ENCODE measurements at places on chromosomes 2 and 18.

- DNase-seq = no peak
These were observed 69.0 kb downstream of the KLHL29 start for GRCh38 chr2:23453836-23454460.

- DNase-seq = no peak
These were observed 8.4 kb downstream of the CAVIN2 start for GRCh38 chr2:191838526-191838925.

DNA sequence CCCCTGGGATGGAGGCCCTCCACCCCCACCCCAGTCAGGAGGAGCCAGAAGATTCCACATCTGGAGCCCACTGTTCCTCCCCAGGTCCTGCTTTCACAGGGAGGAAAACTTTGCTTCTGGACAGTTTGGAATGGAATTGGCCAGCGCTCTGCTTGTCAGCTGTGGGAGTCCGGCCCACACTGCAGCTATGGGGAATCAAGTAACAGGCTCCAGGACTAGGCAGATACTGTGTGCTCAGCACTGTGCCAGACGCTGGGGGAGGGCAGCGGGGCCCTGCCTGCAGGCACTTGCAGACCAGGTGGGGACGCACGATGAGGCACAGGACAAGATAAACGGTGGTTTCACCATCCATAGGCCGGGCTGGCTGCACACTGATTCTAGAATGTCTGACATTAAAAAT, 114.0 kb downstream of the STPG4 start:
- DNase-seq = no peak

- no peak for DNase-seq
These were observed 187.6 kb downstream of the ADCYAP1 start for GRCh38 chr18:1092228-1092627.

GRCh38 chr2:88603146-88603545, 24.1 kb downstream of the EIF2AK3 start:
- peak; percentile 40 for DNase-seq

- no peak for DNase-seq
These were observed 2.0 kb downstream of the OTOS start for GRCh38 chr2:240138254-240138984.

DNA sequence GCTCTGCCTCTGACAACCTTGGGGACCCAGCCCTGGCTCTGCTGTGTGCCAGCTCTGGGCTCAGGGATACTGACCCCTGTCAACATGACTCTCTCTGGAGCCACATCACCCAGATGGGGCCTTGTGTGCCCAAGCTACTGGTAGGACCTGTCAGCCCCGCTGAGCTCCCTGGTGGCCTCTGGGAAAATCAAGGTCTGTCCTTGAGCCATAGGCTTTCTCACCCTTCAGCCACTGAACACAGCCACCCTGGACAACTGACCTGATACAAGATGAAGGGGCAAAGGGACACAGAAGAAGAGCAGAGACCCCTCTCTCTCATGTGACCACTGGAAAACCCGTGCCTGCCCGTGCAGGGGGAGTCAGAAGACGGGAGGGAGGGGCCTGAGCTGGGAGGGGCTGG, 7.8 kb downstream of the CCDC74A start:
- no peak for DNase-seq

DNA sequence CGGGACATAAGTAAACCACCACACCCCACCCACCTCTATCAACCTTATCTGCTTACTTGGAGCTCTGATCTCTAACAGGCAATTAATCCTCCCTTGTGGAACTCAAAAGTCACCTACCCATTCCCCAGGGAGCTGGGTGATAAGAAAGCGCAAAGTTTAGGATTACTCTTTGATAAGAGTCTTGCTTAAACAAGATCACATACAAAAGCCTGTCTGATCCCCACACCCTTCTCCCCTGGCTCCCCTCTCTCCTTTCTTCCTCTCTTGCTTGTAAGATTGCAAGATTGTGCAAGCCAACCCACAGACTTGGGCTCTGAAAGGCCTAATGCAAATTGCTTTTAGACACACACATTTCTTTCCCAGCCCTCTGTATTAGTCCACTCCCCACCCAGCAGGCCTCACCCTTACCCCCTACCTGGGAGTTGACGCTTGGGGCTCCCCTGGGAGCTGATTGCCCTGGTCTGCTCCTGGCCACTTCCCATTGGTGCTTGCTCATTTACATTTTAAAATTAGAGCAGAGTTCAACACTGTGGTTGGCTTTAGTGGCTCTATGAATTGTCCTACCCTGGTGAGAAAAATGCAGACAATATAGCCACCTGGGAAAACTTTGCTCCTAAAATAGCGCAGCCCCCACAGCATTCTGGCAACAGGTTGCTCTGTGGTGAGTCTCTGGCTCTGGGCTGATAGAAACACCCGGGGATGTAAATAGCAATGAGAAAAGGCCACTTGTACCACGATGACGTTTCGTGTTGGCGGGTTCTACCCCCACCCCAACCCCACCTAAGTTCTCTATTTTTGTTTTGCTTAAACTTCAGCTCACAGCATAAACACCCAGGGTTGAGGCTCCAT, 92.8 kb upstream of the MSH2 start:
- DNase-seq = peak; percentile 30

DNA sequence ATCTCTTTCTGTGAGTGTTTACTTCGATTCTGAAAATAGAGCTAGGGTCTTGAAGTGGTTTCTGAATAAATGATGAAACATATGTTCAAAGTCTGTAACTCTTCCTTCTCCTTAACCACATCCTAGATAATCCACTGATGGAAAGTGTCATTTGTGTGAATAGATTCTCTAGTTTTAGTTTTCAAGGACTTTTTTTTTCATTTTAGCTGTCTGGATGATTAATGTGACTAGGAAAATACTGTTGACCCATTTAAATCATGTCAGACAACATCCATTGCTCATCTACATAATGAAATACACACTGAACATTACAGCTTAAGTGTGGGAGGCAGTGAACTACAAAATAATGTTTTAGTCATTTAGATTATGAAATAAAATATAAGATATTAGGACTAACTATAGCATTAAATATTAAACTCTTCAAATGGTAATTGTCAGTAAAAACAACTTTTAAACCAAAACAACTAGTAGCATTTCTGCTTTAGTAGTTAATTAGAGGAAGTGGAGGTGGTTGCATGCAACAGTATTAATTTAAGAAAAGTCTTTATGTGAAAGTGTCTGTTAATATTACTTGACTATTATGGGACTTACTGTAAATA, 39.1 kb upstream of the DLX1 start:
- peak; percentile 54 for DNase-seq

- peak; percentile 64 for DNase-seq
These were observed 2.1 kb downstream of the TMEM247 start for GRCh38 chr2:46481198-46482193.

- DNase-seq = no peak
These were observed 57.4 kb downstream of the RAB31 start for GRCh38 chr18:9765501-9765900.

GRCh38 chr2:28342081-28342967, 50.3 kb upstream of the FOSL2 start:
- DNase-seq = peak; percentile 84

- peak; percentile 58 for DNase-seq
These were observed 57.4 kb downstream of the ADI1 start for GRCh38 chr2:3461801-3462492.

GRCh38 chr2:218264773-218265561, 4.2 kb downstream of the GPBAR1 start:
- no peak for DNase-seq

DNA sequence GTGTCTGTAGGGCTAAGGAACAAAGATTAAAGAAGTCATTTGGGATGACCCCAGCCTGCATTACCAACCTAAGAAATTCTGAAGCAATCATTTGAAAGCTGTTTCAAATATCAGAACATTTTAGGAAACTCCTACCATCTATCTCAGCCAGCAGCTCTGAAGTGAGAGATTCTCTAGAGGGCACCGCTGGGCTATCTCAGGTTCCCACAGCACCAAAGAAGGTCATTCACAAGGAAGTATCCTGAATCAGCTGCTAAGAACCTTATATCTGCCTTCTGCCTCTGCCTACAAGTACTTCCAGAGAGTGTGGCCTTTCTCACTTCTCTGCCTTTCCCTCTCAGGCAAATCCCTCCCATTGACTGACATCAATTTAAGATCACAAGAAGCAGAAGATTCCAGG, 13.4 kb upstream of the EVA1A start:
- no peak for DNase-seq

DNA sequence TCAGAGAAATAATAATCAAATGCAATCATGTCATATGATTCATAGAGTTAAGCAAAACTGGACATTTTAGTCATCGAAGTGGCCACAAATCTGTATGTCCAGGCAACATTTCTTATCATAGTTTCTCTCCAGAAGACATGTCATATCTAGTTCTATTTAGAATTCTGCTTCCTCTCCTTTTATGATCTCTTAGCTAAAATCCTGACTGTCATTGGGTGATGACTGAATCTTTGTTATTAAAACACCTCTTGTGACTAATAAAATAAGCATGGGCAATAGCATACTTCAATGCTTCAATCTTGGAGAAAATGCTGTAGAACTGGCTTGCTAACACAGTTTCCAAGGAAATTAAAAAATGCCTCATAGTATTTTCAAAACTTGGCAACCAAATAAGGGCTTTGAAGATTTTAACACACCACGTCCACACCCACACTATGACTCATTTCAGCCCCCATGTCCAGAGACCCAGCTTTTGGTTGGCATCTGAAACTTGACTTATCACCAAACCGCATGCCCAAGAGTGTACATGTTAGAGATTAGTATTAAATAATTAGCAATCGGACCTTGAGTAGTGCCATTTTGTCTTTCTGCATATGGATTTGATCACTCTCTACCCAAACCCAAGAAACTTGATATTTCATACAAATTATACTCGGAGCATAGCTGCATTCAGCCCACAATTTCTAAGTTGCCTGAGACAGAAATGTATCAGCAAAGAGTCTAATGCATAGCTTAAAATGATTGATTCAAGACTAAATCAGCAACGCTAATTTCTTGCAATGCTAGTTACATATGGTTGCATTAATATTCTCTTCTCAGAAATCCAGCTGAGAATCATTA, 106.5 kb upstream of the ETAA1 start:
- peak; percentile 88 for DNase-seq

GRCh38 chr2:207600231-207600630, 25.0 kb downstream of the METTL21A start:
- DNase-seq = peak; percentile 72

- DNase-seq = peak; percentile 72
These were observed 92.9 kb upstream of the CYP1B1 start for GRCh38 chr2:38168710-38169480.

DNA sequence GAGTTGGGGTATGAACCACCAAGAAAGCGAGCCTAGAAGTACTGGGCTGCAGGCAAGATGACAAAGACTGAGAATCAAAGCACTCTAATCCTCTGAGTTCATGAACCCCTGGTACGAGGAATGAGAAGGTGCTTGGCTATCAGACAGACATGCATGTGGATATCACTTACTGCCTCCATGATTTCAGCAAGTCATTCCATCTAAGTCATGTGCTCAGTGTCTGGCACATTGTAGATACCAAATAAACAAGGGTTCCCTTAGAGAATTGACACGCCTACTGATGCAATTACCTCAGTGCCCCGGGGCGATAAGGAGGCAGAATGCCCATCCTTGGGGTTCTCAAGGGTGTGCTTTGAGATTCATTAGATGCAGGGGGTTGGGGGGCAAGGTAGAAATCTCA, 125.6 kb upstream of the PKDCC start:
- DNase-seq = no peak

DNA sequence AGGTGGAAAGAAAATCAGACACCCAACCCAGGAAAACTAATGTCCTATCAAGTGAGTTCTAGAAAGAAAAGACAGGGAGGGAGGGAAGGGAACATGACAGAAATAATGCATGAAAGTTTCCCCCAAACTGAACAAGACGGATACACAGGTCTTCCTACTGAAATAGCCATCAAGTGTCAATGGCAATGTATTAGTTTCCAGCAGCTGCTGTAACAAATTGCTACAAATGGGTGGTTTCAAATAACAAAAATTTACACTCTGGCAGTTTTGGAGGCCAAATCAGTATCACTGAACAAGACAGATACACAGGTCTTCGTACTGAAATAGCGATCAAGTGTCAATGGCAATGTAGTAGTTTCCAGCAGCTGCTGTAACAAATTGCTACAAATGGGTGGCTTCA, 70.6 kb downstream of the LDAH start:
- no peak for DNase-seq

GRCh38 chr2:207772081-207772843, 2.6 kb upstream of the FZD5 start:
- DNase-seq = no peak

Data from fibroblast of skin of scalp (primary cell).